ENCODE measurements at places on chromosomes 12 and 14.
A peak's percentile ranks its signal among the peaks of the same experiment; 100 is the strongest.

- DNase-seq, result no peak
Observed at GRCh38 chr14:34452258-34452822, 9.7 kb downstream of the SPTSSA start.

DNA sequence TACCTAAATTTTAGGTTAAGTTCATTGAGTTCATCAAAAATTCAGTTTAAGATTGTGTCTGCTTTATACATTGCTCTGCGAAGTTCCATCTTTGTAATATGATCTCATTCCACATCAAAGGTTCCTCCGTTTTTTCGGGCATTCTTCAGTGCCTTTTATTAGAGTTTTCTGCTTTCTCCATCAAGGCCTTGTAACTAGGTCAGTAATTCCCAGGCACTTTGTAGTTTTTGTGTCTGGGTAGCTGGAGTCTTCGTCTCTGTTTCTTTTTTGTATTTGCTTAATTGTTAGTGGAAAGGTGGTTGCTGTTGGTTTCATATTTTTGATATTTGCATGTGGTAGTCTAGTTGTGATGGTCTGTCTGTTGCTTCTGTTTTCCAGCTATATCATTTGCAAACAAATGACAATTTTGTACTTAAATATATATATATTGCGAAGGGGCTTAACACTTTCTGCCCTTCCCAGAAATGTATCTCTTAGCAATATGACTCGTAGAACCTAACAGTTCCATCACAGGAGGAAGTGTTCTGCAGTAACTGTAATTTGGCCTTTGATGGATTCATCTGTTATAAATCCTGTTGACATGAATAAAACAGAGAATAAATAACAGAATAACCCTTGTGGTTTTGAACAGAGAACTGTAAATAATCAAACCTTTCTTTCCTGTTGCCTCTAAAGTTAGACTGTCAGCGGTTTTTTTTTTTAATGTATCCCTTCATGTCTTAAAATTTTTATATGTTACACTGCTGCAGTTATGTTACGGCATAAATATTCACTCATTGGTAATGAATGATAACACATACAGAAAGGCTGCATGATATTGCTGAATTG is 88.4 kb upstream of the DYNC1H1 start:
- no peak for DNase-seq

DNA sequence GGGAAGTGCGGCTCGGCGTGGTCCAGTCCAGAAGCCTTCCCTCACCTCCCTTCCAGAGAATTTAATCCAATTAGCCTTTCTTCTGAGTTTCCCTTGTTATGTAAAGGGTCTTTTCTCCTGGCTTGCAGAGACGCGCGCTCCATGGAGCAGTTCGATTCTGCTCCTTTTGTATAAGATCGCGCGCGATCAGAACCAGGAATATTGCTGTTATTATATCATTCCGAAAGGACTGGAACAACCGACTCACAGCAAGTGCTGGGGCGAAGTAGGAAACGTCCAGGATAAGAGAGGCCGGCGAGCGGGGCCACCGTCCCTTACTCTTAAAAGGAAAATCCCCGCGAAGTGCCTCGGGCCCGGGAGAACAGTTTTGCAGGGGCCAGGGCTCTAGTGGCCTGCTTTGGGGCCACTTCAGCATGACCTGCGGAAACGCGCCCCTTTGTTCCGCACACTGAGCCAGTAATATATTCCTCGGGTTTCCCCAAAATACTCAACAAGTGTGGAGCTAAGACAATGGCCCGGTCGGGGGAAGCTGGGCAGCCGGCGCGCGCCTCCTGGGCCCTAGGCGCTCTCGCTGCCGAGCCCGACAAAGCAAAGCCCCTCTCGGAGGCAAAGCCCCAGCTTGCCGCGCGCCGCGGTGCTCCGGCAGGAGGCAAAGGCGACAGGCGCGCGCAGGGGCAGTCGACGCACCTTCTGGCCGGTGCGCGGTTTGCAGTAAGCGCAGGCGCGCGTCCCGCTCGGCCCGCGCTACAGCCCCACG is 2.9 kb downstream of the RFX4 start:
- no peak for DNase-seq

DNA sequence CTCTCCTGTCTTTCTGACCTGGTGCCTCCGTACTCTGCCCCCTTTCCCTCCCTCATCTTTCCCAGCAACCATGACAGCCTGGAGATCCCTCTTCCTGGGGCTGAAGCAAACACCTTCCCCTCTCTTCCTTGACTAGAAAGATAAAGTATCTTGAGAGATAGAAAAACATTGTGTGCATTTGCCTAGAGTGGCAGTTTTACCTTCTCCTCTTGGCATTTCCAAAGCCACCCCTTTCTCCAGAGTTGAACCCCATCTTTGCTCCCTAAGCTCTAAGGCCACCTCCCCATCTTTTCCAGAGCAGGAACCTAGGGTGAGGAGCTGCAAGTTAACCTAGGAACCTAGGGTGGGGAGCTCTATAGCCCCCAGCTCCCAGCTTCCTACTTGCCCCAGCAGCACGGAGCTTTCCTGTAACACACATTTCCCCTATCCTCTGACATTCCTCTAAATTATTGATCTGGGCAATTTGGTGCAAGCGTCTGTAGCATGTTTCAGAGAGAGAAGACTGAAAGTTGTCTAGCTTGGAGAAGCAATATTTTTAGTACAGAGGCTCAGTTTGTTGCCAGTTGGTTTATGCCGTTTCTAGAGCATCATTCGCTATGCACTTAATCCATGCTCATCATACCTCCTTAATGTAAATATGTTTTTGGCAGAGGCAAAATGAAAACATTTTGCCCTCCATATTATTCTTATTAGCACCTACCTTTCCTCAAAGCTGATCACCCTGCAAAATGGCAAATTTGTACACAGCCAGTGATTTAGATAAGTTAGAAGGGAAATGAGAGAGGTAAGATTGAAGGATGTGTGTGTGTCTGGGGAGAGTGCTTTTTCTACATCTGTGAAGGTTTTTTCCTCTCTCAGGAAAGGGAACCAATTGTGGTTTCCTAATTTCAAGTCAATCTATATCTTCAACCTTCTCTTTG is 5.4 kb upstream of the TBX3 start:
- no peak for DNase-seq

DNA sequence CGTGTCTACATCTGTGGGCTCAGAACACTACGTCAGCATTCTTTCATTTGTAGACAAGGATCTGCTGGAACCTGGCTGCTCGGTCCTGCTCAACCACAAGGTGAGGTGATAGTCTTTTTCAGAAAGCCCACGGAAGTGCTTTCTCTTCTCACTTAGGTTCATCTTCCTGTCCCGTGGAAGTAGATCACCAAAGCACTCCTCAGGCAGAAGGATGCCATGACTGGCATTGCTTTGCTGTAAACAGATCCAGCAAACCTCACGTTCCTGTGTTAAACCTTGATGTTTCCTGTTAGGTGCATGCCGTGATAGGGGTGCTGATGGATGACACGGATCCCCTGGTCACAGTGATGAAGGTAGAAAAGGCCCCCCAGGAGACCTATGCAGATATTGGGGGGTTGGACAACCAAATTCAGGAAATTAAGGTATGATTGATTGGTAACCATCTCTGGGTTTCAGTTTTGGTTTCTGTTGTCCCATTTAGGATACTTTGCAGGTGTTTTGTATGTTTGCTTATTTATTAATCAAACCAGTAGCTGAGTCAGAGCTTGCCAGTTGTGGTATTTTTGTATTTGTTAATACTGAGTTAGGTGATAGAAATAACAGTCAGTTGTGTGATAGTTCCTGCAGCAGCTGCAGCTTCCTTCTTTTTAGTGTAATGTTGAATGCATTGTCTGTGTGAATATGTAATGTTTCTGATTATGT is 7.5 kb downstream of the PSMC1 start:
- DNase-seq, result no peak

- DNase-seq, result no peak
Observed at GRCh38 chr14:68293404-68293803, 473.8 kb downstream of the RAD51B start.

DNA sequence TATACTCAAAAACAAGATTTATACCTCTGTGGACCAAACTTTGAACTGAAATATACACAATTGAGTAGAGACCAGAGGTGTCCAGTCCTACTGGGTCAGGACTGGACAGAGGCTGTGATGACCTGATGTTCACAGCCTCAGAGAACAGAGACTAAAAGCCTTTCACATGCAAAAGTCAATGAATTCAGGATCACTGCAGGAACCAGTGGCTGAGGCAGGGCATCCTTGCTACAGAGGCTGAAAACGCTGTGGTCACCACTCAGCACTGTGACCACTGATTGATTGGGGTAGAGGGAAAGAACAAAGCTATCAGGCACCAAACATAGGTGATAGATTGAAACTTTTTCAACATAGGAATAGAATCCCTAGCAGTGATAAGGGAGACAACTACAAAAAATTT is 25.1 kb downstream of the GRIP1 start:
- no peak for DNase-seq

DNA sequence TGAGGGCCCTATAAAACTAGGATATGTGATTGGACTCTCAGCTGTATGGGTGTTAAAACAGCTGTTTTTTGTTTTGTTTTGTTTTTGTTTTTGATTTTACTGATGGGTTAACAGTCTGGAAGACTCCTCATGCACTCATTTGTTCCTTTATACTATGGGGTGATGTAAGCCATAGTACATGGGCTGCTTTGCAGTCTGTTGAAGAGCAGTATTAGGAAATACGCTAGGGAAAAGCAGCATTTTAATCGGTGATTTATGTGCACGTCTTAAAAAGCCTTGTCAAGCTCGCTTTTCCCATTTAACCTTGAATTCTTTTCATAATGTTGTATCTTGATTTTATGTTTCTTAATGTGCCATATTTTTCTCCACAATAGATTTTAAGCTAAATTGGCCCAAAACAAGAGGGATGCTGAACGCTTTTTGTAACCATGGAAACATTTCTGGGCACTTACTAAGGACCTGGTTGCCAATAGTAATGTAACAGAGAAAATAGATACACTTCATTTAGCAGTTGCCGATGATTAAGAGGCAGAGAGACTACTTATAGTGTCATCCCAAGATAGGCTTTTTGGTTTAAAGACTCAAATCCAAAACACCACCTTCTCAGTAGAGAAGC is 244.0 kb downstream of the SNAPC1 start:
- no peak for DNase-seq

GRCh38 chr14:31937730-31938346 is 139.3 kb upstream of the ARHGAP5 start:
- DNase-seq, result no peak

GRCh38 chr12:26870491-26871419 is 37.8 kb upstream of the ITPR2 start:
- DNase-seq, result no peak

- DNase-seq, result no peak
Observed at GRCh38 chr14:53109105-53110041, 43.8 kb downstream of the DDHD1 start.

DNA sequence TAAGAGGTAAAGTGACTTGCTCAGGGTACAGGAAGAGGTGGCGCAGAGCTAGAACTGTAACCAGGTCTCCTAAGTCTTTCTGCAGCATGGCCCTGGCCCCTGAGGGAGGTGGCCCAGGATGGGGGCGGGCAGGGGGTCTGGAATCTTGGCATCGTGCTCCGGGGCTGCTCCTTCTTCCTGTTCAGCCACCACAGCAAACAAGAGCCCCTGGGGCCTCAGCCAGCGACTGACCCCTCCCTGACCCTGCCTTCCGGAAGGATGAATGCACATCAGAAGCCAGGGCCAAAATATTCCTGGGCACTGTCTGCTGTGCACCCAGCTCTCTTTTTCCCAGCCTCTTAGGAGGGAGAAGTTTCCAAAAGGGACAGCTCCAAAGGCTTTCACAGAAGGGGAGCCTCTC is 242.8 kb downstream of the DPF3 start:
- DNase-seq, result no peak

GRCh38 chr12:52181746-52182145 is 10.1 kb downstream of the KRT80 start:
- DNase-seq, result peak; percentile 29

DNA sequence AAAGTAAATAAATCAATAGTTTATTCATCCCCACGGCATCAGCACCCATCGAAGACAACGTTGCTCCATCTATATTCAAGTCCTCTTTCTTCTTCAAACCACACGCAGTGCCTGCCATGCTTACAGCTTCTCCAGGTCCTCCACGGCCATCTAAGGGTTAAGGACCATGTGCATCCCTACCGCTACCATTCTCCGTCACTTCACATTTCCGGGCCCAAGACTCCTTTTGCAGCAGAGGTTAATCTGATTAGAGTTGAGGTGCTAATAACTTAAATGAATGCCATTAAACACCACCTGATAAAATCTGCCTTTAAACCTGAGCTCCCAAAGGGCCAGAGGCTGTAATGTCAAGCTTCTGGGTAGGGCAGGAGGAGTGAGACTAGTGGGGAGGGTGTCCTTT is 79.7 kb upstream of the CCND2 start:
- no peak for DNase-seq

- no peak for DNase-seq
Observed at GRCh38 chr14:35503646-35504045, 30.3 kb upstream of the INSM2 start.

DNA sequence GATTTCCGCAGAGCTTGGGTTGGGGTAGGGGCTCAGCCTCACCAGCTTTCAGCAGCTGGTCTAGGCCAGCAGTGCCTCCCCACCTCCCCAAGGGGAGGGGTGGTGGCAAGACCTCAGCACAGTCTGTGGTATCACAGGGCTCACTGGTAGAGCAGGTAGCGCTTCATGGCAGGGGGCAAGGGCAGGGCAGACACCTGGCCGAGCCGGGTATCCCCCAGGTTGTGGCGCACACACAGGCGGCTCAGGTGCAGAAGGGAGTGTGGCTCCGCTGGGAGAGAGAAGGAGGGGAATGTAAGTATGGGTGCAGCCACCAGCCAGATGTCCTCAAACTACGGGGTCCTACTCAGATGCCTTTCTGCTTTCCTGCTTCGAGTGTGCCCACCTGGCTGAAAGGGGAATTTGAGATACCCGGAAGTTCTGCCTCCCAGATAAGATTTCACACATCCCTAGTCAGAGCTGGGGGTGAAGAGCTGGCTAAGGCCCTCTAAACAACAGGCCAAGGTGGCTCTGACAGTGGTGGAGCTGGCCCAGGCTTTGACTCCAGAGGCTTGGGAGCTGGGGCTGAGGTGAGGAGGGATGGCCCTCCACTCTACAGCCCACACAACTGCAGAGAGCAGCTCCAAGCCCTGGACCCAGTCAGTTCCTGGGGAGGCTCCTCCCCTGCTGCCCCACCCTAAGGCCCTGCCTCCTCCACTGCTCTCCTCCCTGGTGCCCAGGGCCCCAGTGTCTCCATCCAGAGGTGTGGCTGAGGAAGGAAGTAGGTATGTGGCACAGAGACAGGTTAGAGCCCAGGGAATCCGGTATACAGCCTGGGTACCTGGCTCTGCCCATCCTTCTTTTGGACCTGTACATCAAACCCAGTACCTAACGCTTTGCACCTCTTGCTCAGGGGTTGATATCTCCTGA is 1.8 kb downstream of the SPSB2 start:
- no peak for DNase-seq

GRCh38 chr14:68958553-68958952 is 20.5 kb downstream of the ACTN1 start:
- no peak for DNase-seq

GRCh38 chr14:23093991-23094665 is 808 bp downstream of the ACIN1 start:
- no peak for DNase-seq

Data from AG09309 (cell line).